COLO829 (cell line): ENCODE measurements at places on chromosomes 5 and 9.

- DNase-seq: no peak
Measured at GRCh38 chr5:76941442-76941841, 11.4 kb upstream of the CRHBP start.

DNA sequence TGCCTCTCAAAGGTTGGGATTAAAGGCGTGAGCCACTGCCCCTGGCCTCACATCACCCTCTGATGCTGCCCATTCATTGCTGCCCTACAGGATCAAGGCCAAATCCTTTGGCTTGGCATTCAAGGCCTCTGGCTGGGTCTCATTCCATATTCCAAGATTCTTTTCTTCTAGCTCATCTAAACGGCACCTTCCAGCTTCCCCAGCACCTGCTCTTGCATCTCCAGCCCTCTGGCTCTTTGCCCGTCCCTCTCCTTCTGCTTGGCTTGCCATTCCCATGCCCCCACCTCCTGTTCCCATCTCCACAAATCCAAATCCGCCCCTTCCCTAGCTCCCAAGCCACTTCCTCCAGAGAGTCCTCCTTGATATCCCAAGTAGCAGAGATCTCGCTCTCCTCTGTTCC lies 33.1 kb downstream of the CORO2A start:
- DNase-seq: no peak

- DNase-seq: no peak
Measured at GRCh38 chr9:110864011-110864410, 174.3 kb downstream of the LPAR1 start.

- no peak for DNase-seq
Measured at GRCh38 chr9:120308495-120308894, 271.5 kb downstream of the CDK5RAP2 start.

GRCh38 chr9:4984171-4984620 lies 876 bp upstream of the JAK2 start:
- DNase-seq: no peak

- DNase-seq: no peak
Measured at GRCh38 chr5:53406630-53407316, 73.7 kb upstream of the FST start.

DNA sequence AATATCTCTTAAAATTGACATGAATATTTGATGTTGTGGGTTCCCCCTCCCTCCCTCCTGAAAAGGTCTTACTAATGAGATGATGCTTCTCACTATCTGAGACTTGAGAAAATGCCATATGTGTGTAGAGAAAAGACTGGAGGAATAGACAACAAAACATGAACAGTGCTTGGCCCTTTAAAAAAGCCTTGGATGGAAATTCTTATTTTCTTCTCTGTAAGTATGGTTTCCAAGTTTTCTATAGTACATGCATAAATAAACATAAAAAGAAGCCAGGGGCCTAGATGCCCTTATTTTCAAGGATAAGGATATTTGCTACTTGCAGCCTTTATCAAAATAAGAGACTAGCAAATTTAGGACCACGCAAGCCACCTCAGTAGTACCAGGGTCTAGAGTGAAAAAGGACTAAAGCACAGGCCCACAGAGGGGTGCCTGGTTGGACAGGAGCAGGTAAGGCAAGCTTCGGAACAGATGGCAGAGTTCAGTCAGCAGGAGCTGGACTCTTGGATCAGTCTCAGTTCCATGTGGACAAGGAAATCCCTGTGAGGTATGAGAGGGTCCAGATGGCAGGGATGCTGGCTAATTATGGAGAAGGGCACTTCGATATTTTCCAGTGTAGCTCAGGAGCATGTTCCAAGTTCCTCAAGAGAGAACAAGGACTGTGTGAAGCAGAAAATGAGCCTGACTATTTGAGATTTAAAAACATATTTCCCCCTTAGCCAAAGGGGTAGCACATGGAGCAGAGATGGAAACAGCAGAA lies 4.6 kb upstream of the ANP32B start:
- DNase-seq: no peak

GRCh38 chr9:78940121-78940855 lies 631.5 kb upstream of the TLE4 start:
- DNase-seq: no peak

- no peak for DNase-seq
Measured at GRCh38 chr5:102855681-102856388, 100.7 kb downstream of the PAM start.

DNA sequence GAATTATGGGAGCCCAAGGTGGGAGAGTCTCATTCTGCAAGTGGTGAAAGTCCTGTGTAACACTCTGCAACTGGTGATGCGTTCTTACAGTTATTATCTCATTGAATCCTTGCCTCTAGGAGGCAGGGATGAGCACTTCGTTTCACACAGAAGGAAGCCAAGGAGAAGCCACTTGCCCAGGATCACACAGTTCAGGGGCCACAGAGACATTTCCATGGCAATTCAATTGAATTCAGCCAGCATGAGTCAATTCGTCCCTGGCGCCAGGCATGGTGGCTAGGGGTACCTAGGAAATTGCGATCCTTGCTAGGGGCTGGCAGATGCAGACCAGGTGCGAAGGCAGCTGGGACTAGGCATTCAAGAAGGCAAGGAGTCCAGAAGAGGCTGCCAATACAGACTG lies 26.2 kb downstream of the LHX2 start:
- no peak for DNase-seq

GRCh38 chr9:115165233-115165632 lies 47.3 kb upstream of the TNC start:
- DNase-seq: no peak
